ENCODE measurements at places on chromosomes 3 and 15.

- DNase-seq, result no peak
These were observed 70.7 kb upstream of the LARS2 start for GRCh38 chr3:45317710-45318109.

DNA sequence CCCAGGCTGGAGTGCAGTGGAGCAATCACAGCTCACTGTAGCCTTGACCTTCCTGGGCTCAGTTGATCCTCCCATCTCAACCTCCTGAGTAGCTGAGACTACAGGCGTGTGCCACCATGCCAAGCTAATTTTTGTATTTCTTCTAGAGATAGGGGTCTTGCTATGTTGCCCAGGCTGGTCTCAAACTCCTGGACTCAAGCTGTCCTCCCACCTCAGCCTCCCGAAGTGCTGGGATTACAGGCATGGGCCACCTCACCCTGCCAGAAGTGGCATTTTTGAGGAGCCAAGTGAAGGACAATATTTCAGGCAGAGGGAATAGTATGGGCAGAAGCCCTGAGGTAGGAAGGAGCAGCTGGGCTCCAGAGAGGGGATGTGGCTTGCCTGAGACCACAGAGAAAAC is 4.7 kb downstream of the ANKDD1A start:
- DNase-seq, result no peak

- no peak for DNase-seq
These were observed 558.7 kb upstream of the KCNMB2 start for GRCh38 chr3:177977381-177978158.

GRCh38 chr3:56839784-56840715 is 38.3 kb upstream of the ARHGEF3 start:
- DNase-seq, result no peak

DNA sequence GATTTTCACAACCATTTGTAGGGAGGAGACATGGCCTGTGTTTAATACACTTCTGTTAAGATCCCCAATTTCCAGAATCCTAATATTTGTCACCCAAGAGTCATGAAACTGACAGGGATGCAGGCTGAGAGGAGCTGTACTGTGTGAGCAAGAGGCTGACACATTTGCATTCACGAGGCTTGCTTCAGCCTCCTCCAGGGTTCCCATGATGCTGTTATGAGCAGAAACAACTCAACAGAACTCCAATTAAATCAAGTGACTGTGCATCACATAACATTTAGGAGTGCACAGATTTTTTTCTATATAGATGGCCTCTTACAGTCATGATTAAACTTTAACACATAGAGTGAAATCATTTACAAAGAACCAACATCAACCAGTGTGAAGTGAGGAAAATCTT is 292.3 kb upstream of the STT3B start:
- no peak for DNase-seq

DNA sequence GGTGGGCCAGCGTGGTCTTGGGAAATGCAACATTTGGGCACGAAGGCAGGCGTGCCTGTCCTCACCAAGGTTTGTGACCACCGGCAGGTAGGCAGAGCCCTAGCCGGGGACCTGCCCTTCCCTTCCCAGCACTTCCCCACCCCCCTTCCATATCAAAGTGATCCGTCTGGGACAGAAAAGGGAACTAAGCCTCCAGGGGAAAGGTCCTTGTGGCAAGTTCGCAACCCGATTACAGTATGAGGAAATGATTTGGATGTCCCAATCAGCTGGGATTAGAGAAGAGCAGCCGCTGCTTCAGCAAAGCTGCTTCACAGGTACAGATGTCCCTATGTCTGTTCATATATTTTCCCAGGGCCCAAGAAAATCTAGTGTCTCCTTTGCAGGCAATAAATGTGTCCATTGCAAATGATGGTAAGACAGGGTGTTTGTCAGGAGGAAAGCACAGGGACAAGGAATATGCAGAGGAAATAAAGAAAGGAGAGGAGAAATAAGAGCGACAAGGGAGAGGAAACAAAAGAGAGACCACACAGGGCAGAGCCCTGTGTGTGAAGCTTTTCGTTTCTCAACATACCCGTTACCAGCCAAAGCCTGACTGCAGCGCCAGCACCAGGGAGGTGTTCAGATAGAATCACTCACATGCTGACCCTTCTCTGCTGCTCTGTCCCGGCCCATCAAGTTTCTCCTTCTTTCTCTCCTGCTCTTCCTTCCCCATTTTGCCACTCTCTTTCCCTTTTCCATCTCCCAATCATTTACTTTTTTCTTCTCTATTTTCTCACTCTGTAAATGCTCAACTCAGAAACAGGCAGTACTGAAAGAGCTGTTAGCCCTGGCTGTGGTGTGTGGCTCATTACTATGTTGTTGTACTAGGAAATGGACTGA is 17.4 kb upstream of the SECISBP2L start:
- no peak for DNase-seq

GRCh38 chr3:177262396-177262795 is 65.1 kb upstream of the TBL1XR1 start:
- DNase-seq, result no peak

- DNase-seq, result no peak
These were observed 108.3 kb downstream of the LRIG1 start for GRCh38 chr3:66392512-66392911.

GRCh38 chr3:57059411-57059810 is 1.1 kb upstream of the SPATA12 start:
- DNase-seq, result no peak

- DNase-seq, result no peak
These were observed 494.1 kb downstream of the ZNF385D start for GRCh38 chr3:21256932-21257331.

DNA sequence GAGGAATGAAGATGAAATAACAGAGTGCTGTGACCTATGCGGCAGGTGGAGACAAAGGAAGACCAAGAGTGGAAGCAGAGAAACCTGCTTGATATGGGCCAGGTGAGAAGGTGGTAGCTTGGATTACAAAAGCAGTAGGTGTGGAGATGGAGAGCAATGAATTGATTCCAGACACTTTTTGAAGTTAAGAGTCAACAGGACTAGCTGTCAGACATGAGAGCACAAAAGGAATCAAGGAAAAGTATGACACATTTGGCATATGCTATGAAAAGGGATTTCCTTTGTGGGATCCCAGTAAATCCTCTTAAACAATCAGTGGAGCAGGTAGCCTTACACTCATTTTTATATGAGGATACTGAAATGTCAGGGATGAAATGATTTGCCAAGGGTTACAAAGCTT is 160.5 kb downstream of the GREM1 start:
- DNase-seq, result no peak

DNA sequence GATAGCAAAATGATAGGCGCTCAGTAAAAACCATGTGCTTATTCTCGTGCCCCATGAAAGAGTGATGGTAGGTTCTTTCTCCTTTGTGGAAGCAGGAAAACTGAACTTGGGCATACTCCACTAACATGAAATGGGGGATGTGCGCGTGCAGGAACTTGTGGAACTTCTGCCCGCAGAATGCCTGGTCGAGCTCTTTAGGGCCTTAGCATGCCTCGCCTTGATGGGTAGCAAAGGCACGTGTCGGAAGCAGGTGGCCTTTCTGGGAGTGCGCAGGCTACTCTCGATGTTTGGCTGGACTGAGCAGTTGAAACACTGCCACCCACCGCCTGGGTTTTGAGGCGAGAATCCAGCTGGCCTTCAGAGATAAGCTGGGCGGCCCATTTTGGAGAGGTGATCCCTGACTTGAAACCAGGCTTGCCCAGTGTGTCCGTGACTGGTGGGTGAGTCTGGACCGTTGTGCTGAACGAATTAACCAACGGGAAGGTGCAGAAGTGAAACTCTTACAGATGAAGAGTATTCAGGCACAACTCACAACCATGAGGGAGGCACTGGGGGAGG is 842 bp downstream of the PCCB start:
- DNase-seq, result no peak

DNA sequence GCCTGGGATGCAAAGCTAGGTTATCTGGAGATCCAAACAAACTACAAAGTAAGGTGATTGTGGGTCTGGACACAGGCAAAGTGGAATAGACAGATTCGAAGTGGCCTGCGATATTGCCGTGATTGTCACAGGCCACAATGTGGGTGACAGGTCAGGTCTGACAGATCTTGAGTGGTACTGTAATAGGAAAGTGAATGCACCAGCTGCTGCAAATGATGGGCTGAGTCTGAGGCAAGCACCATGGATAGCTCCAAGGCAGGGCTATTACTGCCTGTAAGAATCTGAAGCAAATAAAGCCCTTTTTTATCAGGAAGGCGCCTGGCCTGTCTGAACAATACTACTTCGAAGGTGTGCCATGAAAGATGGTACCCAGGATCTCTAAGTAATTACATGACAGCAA is 10.0 kb downstream of the ARMC8 start:
- no peak for DNase-seq

GRCh38 chr15:26294059-26294689 is 431.0 kb upstream of the ATP10A start:
- DNase-seq, result no peak

DNA sequence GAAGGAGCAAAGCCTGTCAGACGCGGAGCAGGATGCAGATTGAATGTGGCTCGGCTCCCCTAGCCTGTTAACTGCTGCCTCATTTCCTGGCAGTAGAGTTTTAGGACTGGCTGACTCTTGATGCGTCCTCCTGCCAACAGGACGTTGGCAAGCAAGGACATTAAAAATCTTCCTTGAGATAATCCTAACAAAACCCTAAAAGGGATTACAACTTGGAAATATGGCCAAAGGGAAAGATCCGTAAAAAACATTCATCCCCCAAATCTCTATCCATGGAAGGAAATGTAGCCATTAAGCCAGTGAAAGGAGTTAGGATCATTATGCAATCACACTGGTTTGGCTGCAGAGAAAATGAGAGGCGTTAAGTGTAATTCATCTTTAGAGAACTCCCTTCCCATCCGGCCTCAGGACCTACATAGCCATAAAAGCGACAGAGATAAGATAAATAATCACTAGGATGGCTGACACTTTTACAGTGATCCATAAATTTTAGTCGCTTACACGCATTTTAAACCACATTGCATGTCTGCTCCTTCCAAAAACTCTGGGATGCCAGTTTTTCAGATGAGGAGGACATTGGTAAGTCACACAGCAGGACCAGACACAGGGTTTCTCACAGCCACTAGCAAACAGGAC is 44.5 kb upstream of the C3orf80 start:
- no peak for DNase-seq

DNA sequence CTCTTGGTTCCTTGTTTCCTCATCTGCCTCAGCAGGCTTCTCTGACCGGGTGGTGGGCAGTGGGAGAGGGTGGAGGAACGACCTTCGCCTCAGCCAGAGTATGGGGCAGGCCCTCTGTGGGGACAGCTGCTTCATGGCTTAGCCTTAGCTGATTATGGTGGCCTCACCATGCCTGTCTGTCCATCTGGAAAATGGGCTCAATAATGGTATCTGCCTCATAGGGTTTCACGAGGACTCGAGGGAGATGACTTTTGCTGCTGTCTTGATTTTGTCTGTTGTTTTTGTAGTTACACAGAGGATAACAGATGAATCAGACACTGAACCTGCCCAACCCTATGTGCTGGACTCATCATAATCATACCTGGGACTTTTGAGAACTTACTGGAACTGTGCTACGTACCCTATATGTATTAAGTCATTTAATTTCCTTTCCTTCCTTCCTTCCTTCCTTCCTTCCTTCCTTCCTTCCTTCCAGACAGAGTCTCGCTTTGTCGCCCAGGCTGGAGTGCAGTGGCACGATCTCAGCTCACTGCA is 46.5 kb downstream of the CDC25A start:
- no peak for DNase-seq

DNA sequence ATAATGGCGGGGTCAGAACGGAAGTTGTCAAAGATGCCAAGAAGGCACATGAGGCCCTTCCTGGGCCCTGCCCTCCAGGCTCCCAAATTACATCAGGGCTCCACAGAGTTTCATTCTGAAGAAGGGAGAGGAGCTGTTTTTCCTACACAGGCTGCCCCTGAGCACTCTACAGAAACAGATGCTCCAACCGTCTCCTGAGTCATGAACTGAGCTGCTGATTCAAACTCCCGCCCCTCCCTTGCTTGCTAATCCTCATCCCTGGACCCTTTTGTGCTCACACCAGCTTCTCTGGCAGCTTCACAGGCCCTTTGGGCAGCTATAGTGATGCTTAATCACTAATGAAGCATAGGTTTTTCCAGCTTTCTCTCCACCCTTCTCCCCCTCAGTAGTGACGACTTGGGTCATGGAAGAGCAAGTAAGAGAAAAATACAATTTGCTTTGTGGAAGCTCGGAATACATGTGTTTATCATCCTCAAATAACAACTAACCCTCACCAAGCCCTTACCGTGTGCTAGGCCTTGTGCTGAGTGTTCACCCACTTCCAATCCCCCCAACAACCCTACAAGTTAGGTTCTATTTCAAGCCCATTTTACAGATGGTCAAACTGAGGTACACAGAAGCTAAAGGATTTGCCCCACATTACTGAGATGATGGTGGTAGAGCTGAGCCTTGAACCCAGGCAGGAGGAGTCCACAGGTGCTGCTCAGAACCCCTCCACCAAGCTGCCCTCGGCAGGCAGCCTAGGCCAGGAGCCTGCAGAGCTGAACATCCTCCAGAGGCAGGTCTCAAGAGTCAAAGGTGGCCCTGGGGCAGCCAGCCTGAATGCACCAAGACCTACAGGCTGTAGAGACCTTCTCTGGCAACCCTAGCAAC is 21.9 kb downstream of the MEGF11 start:
- no peak for DNase-seq

DNA sequence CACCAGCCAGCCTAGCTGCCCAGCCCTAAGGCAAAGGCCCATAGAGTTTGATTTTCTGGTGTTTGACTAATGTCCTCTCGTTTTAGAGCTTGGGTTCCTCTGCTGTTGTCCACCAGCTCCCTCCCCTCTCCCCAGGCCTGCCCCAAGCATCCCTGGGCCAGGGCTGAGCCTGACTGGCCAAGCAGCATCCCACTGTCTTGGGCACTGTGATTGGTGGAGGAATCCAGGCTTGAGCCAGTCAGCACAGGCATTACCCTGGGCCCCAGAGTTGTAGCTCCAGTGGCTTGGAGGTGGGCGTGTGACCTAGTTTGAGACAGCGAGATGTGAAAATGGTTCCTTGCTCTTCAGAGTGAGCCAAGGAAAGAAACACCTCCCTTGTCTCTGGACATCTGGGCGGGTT is 155.3 kb upstream of the MEF2A start:
- DNase-seq, result no peak

DNA sequence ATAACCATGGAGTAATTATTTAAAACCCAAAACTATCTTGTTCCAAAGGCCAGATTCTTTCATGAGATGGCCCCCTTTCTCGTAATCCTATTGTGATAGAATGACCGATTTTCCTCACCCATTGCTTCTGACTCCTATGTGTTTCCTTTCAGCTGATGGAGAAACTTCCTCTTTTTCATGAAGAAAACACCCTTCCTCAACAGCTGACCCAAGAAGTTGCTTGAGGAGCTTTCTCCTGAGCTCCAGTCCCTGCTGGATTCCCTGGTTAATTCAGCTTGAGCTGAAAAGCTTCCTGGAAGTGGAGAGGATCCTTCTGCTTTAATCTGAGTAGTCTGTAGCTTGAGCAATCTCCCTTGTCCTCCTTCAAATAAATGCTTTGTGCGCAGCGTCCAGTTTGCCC is 75.0 kb downstream of the BFSP2 start:
- DNase-seq, result no peak

DNA sequence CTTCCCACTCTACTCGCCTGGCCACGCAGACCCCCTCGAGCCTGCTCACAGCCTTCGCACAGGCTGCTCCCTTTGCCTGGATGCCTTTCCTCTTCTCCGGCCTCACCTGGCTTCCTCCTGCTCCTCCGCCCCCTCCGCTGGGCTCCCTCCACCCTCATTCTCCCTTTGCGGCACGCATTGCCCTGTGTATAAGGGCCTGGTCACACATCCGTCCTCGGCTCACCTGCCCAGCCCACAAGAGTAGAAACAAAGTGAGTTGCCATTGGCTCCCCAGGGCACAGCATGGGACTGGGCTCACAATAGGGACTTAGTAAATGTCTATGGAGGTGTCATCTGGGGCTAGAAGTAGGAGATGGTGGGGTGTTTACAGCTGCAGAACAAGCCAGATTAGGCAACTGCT is 4.2 kb downstream of the PLXND1 start:
- DNase-seq, result no peak

GRCh38 chr3:73848173-73848906 is 223.6 kb upstream of the PDZRN3 start:
- no peak for DNase-seq

All from stimulated activated CD8-positive, alpha-beta memory T cell treated with anti-CD3 and anti-CD28 coated beads, Interleukin-7, amount 100 ng/mL, for 24 hours (primary cell).